ENCODE measurements at places on chromosomes 7 and 10. TPM values are rescaled to one million over a fixed set of nuclear protein-coding genes. Genes with fewer than 3 reads are reported as not detected.

Gene GHRHR
- not detected for total RNA-seq

Gene MYOZ1
- total RNA-seq = not detected

Gene H2BK1
- total RNA-seq = not detected

Gene PLA2G12B
- total RNA-seq = not detected

Gene C10orf62
- 0.12 TPM for total RNA-seq

Gene INMT
- total RNA-seq = not detected

Gene NUDT1
- 89.6 TPM for total RNA-seq

Gene ATOH7
- total RNA-seq = 0.34 TPM

Gene IMMP2L
- 18.3 TPM for total RNA-seq

Gene SEMA3D
- 0.05 TPM for total RNA-seq

Gene SLC39A12
- total RNA-seq = not detected

Gene DOCK4
- total RNA-seq = 7.4 TPM

Gene SUN3
- not detected for total RNA-seq

Gene TES
- 54.0 TPM for total RNA-seq

Gene SPDYE2
- total RNA-seq = not detected

Gene FANK1
- 3.1 TPM for total RNA-seq

Gene GARS1
- 152 TPM for total RNA-seq

Gene CYP3A7
- not detected for total RNA-seq

Gene RPEL1
- total RNA-seq = not detected

Gene HOGA1
- 0.91 TPM for total RNA-seq

Gene HMX2
- total RNA-seq = 0.10 TPM

Gene RARRES2
- not detected for total RNA-seq

Gene ZNF239
- total RNA-seq = 2.4 TPM

Gene HPSE2
- total RNA-seq = not detected

Gene STAMBPL1
- total RNA-seq = 35.9 TPM

All from A549 treated with CpdA at 1 μM for 4 hours (cell line).